Stimulated activated CD8-positive, alpha-beta memory T cell treated with anti-CD3 and anti-CD28 coated beads, Interleukin-4, amount 100 ng/mL, for 4 hours (primary cell): ENCODE measurements at places on chromosomes 1 and 21.

- DNase-seq = no peak
Observed at GRCh38 chr1:205470131-205470530, 14.3 kb upstream of the BLACAT1 start.

DNA sequence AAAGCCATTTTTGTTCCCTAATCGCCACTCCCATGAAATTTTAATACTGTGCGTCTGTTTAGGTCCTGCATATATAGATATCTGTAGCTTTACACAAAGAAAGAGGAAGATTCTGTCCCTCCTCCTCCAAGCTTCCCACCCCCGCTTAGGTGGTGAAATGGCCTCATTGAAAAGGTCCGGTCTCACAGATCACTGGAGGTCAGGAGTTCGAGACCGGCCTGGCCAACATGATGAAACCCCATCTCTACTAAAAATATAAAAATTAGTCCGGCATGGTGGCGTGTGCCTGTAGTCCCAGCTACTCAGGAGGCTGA is 20.9 kb downstream of the SLC2A7 start:
- no peak for DNase-seq

- DNase-seq = no peak
Observed at GRCh38 chr1:26161415-26162219, 2.7 kb downstream of the FAM110D start.

DNA sequence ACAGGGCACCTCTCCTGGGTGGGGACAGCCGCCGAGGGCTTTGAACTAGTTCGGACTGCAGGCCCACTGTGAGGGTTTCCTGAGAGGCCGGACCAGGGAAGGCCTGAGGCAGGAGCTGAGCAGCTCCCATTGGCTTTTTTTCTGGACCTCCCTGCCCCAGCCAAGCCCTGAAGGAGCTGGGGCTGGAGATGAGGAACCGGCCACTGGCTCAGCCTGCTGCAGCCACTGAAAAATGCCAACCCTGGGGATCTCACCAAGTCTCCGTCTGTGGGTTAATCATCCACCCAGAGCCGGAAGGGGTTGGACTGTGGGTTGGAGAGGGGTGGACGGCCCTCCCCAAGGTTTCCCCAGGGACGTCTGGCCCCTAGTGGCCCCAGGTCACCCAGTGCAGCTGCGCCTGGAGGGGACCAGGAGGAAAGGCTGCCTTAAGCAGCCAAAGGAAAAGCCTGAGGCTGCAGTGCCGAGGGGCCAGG is 2.5 kb downstream of the VWA1 start:
- no peak for DNase-seq
